GM12878 (cell line): ENCODE measurements at places on chromosomes 6 and 20. TPM values are rescaled to one million over a fixed set of nuclear protein-coding genes. Genes with fewer than 3 reads are reported as not detected.

CTAGE9 gene
- not detected in 2 replicates for polyA plus RNA-seq

FRK gene
- polyA plus RNA-seq, result 0.37 and 0.59 TPM in 2 replicates

DNA sequence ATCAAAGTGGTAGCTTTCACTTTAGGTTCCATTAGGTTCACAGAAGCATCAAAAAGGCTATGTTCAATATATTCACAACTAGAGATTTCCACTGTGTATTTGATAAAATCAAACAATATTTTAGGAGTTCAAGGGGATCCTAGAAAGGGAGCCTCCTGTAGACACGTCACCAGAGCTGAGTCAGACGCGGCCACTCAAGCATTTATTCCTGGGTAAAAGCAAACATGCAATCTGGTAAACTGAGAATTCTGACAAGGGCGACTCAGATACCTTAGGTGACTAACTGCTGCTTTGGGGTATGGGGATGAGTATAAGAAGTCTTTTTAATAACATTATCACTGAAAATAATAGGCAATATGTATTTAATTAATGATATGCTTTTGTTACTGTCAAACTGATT lies 118.7 kb upstream of the HMGN3 start:
- no peak overlapping the region for H3K27ac ChIP-seq
- no peak for DNase-seq
- no peaks in the 10 kb centered on the region for H3K4me1 ChIP-seq
- H3K27me3 ChIP-seq, result no peaks in the 10 kb centered on the region
- no peaks in the 10 kb centered on the region for H3K36me3 ChIP-seq

- no peaks in the 10 kb centered on the region for H3K36me3 ChIP-seq
- H3K4me1 ChIP-seq, result no peaks in the 10 kb centered on the region
Measured at GRCh38 chr6:13535306-13535705, 39.1 kb upstream of the SIRT5 start.

LRRC73 gene
- not detected in 2 replicates for polyA plus RNA-seq
